ENCODE measurements at places on chromosomes 5 and 9.
A peak's percentile ranks its signal among the peaks of the same experiment; 100 is the strongest.

DNA sequence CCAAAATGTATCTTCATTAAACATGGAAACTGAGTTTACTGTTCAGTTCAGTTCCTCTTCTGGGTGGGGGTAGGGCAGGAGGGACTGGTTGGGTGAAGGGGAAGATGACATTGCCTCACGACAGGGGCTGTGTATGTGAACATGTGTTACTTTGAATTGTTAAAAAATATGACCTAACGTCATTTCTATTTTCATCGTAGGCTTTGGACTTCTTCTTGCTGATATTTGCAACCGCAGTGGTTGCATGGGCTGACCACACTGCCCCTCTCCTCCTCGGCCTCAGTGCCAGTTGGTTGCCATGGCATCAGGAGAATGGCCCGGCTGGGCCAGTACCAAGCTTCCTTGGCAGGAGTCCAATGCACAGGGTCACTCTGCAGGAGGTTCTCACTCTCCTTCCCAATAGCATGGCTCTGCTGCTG, 41.5 kb downstream of the HACD4 start:
- peak; percentile 3 for DNase-seq

- DNase-seq, result no peak
These were observed 41.1 kb upstream of the CCNH start for GRCh38 chr5:87453801-87454200.

DNA sequence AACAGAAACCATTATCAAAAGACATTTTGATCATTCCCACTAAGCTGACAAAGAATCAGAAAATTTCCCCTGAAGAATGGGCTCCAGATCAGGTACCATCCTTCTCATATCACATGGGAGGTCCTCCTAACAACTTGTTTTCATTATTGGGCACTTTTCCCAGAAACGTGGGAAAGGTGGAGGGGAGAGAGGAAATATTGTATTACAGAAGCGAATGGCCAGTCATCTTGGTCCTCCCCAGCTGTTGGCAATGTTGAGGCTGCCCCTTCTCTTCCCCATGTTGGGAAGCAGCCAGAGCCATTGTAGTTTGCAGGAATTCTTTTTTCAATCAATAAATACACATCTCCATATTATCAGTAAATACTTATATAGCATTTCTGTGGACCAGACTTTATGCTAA, 126.2 kb upstream of the ZNF608 start:
- no peak for DNase-seq

DNA sequence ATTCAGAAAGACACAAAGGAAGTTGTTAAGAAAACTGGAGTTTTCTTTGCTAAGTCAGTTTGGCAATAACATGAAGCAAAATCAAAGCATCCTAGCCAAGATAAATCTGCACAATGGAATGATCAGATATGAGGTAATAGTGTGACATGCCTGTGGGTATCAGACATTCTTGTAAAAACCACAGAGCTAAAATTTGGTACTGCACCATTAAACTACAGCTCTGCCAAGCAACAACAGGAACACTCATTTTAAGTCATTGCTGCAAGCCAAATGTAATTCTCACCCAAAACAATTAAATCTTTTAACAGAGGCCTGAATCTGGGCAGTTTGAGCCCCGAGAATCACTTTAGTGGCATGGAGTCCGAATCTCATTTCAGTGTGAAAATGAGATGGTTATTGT, 96.6 kb downstream of the VCAN start:
- DNase-seq, result peak; percentile 3

DNA sequence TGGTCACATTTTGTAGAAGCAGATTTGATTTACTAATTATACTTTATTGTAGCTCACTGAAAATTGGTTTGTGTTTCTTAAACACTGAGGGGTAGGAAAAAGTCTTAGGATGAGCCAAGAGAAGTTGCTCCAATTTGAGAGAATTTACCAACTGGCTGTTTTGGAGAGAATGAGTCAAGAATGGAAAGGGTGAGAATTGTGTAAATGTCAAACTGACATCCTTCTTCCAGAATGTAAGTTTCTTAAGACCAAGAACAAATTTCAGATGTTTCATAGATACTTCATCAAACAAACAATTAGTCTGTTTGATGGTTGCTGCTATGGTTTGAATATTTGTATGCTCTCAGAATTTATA, 106.2 kb upstream of the TXNDC8 start:
- DNase-seq, result no peak

- no peak for DNase-seq
These were observed 124.3 kb downstream of the AOPEP start for GRCh38 chr9:94850540-94851434.

DNA sequence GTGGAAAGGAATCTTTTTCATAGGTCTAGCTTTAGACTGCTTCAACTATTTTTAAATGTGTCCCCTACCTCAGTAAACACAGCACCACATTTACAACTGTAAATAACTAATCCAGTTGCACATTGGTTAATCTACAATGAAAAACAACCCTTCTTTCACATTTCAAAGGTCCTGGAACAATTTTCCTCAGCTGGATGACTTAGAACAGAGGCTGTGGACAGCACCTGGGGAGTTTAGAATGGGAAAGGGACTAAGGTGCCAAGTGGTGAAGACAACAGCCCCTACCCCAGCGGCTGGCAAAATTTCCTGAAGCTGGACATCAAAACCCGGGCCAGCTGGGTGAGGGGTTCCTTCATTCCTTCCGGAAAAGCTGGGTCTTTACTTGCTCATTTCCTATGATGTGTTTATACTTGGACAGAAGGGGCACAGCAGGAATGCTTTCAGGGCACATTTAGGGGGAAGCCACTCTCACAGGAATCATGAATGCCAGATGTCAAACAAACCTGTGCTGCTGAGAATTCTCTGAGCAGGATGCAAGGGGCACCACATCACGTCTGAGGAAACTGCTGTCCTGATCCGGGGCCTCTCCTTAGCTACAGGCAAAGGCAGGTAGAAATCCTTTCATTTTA, 158.3 kb downstream of the NR2F1-AS1 start:
- no peak for DNase-seq

DNA sequence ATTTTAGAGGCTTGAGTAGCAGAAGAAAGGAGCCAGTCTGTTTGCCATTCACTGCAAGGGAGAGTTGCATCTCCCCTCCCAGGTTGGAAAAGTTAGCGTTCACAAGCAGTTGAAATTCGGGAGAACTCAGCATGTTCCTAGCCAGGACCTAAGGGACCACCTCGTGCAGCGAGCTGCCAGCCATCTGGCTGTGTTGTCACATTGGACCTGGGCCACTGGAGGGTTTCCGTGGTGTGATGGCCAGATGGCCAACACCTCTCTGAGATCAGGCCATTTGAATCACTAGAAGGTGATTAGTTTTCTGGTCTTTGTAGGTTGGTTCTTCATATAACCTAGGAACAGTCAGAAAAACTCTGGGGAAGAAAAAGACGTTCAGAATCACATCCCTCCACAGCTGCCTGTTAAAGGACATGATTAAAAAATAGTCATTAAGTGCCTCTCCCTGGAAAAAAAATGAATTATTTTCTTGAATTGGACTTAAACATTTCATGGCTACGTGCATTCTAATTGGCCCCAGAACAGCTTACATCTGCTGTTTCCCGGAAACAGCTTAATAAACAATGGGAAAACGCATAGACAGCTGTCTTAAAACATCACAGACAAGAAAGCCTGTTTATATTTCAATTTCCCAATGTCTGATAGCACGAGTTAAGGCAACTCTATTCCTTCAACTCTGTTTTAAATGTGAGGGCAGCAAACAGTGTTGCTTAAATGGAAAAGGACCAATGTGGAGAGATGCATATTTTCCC, 303.9 kb downstream of the TENT4A start:
- no peak for DNase-seq

DNA sequence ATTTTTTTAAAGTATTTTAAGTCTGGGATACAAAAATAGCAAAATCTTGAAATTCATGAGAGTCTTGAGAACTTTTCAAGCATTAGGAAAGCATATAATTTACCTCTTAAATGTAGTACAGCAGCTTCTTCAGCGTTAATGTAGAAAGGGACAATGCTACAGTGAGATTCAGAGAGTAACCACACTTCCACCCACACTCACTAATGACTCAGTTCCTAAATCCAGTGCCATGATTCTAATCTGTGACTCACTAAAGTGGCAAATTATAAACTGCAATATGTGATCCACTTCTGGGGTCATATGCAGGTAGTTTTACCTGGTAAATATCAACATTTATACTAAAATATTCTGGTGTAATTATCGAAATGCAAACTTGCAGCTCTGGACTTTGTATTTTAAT, 434.5 kb upstream of the TUSC1 start:
- DNase-seq, result no peak

- DNase-seq, result no peak
These were observed 106.0 kb downstream of the ARRDC3 start for GRCh38 chr5:91277093-91277626.

GRCh38 chr9:6781476-6781875, 23.7 kb downstream of the KDM4C start:
- DNase-seq, result no peak

- DNase-seq, result no peak
These were observed 406.7 kb downstream of the MLLT3 start for GRCh38 chr9:20215552-20215951.

GRCh38 chr5:50965654-50966375, 299.4 kb downstream of the PARP8 start:
- no peak for DNase-seq

DNA sequence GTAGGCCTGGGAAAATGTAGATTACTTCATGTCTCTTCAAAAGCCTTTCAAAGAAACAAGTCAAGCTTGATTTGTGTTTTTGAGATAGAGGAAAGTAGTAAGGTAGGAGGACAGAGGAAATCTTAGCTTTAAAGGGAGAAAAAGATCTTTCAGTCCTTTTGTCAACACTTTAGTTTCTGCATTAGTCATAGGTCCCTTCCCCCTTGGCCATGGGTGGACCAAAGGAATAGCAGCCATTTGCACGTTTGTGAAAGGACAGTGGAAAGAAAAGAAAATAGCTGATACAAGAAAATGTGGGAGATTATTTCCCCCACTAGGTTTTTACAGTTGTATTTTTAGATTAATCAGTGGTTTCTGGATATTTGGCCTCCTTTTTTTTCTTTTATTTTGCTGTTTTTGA, 121.9 kb upstream of the GRHPR start:
- DNase-seq, result no peak

GRCh38 chr5:40489421-40489820, 190.3 kb upstream of the PTGER4 start:
- DNase-seq, result no peak

DNA sequence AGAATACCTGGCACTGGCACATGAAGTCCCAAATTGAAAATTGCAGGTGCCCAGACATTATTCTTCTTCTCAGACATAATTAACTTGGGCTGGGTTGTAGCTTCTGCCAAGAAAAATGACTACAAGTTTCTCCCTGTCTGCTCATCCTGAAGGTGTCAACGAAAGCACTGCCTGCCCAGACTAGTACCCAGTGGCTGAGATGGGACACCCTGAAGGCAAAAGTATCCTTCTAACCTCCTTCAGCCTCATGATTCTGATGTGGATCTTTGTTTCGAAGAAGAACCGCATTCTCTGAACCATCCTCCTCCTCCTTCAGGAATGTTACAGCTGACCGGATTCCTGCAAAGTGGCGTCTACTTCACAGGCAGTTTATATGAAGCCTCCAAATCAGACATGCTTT, 161.1 kb upstream of the FST start:
- DNase-seq, result no peak

DNA sequence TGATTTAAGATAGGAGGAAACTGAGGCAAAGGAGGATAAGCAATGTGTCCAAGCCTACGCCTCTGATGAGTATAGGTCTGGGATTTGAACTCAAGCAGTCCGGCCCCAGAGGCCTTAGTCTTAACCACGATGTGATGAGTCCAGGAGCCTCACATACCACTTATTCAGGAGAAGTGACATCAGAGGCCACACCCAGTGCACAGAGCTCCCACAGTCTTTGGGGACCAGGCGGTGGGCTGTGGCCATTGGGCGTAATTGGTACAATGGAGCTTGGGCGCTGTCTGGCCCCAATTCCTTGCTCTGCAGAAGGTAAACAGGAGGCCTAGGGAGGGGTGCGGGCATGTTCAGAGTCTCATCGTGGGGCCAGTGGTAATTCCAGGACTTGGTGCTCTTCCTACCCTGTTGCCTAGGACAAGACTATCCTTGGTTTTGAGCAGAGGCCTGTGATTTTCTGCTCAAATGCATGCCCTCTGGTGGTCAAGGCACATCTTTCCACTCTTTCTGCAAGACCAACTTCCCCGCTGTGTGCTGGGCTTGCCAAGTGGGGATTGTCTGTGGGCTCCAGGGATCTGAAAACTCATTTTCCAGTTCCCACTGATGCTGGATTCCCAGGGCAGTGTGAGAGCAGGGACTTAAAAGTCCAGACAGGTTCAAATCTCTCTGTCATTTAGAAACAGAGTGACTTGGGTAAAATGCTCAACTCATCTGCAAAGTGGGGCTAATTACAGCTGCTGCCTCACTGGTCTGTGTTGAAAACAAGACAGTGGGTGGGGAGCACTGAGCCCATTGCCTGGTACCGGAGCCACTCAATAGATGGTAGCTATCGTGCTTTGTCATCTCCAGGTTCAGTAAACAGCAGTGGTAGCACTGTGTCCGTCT, 15.8 kb downstream of the NDST1 start:
- DNase-seq, result peak; percentile 56

DNA sequence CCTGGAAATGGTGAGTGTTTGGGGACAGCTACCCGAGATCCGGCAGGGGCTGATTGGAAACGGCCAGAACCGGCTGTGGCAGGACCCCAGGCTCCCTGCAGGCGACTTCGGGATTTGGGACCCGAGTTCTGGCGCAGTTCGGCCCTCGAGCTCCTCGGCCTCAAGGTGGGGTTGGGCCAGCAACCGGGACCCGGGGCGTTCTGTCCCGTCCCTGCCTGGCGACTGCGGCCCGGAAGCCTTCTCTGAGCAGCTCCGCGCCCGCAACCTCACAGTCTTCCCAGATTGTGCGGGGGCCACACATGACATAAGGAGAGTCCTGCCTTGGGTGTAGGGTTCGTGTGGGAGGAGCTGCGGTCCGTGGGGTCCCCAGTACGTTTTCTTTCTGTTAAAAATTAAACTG, 23.2 kb upstream of the NEURL1B start:
- DNase-seq, result no peak

Measured in Kasumi-1 (cell line).